CD4-positive, alpha-beta memory T cell (primary cell): ENCODE measurements at places on chromosomes 13 and 19. TPM values are rescaled to one million over a fixed set of nuclear protein-coding genes. Genes with fewer than 3 reads are reported as not detected.

The ERICH4 gene
- total RNA-seq, result not detected

The C13orf42 gene
- total RNA-seq, result not detected

The ZNF541 gene
- total RNA-seq, result 0.53 TPM

The ATP8B3 gene
- total RNA-seq, result 4.9 TPM

The FCGBP gene
- 74.4 TPM for total RNA-seq
